ENCODE measurements at places on chromosomes 5 and 9.
A peak's percentile ranks its signal among the peaks of the same experiment; 100 is the strongest.

GRCh38 chr9:129547869-129548570 is 72.9 kb downstream of the C9orf50 start:
- no peak for DNase-seq

DNA sequence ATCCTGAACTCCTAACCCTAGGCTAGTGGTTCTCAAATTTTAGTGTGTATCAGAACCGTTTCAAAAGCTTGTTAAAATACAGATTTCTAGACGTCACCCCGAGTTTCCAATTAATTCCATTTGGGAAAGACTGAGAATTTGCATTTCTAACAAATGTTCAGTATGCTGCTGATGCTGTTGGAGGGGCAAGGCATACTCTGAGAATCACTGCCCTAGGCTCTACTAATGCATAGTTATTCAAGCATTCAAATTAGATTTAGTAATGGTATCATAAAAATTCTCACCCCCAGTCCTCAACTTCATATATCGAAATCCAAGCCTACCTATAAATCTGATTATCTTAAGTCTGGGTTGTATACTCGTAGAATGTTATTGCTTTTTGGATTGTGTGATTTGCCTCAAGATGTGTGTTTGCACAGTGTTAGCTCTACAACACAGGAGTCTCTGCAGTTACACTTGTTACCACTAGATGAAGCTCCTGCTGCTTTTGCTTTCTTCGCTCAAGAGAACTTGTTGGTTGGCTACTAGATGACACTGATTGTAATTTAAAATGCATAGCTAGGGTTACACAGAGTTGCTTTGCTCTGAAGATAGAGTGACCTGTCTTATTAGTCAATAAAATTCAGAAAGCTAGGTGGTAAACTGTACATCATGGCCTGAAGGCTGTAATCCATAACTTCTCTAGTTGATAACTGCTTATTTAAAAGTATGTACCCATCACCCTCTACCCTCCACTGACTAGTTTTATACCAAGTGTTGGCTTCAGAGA is 7.5 kb upstream of the ERAP2 start:
- DNase-seq = peak; percentile 17

DNA sequence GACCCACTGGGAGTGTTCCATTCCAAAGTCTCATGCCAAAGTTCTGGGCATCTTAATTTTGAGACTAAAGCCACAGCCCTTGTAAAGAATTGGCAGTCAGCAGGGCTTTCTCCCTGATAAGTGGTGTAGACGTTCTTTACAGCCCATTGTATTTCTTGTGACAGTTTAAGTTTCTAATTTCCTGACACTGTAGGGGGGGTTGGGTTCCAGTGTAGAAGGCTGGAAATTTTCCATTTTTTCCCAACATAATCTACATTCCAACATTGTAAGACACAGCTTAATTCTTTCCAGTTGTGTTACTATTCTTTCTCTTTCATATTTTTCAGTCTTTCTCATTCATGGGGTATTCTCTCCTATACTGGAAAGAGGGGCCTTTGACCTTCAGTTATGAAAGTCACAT is 121.1 kb downstream of the FBXL7 start:
- no peak for DNase-seq

DNA sequence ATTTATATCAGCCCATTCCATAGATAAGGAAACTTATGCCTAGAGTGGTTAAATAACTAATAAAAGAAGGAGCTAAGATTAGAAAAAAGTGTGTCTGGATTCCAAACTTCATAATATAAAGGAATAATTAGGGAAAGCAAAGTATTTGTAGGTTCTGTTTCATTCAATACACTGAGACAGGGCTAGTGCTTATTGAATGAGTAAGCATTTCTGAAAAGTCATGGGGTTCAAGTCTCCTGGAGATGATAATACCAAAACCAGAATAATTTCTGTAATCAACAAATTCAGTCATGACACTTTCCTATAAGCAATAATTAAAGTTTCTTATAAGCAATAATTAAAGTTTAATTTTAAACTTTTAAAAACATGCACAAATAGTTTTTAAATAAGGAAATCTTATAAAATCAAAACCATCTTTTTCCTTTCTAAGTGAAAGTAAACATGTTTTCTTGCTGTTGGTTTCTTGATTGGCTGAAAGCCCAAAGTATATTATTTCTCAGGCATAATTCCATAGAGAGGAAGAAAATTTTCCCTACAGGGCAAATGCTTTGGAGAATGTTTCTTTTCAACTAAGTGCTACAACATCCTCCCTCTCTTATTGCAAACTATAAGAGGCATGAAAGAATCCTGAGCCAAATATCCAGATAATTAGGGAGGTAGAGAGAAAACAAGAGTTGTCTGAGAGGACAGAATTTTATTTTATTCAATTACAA is 510.2 kb downstream of the PRELID2 start:
- no peak for DNase-seq

- peak; percentile 93 for DNase-seq
Observed at GRCh38 chr9:132798817-132799790, 79.0 kb downstream of the AK8 start.

- no peak for DNase-seq
Observed at GRCh38 chr9:19375538-19375937, 4.5 kb downstream of the RPS6 start.

DNA sequence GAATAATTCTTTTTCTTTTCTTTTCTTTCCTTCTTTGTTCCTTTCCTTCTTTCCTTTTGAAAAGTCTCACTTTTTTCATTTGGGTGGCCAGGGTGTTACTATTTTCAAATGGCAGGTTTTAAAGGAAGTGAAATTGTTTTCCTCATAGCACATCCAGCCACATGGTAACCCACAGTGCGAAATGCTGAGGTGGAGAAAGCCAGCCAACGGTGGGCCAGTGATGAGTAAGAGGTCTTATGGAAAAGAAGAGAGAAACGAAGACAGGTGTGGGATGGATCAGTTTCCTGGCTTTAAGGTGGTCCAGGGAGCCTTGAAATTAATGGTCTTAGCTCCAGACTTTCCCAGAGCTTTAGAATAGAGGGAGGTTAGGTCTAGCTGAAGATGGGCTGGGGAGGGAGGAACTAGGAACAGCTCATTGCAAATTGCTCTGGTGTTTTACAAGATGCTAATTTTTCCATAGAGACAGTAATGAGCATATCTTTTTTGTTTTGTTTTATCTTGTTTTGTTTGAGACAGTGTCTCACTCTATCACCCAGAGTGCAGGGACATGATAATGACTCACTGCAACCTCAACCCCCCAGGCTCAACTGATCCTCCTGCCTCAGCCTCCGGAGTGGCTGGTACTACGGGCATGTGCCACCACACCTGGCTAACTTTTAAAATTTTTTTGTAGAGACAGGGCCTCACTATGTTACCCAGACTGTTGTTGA is 17.8 kb downstream of the ITK start:
- DNase-seq = no peak

- DNase-seq = no peak
Observed at GRCh38 chr5:153480401-153480800, 10.1 kb upstream of the GRIA1 start.

GRCh38 chr9:135167849-135168655 is 80.6 kb downstream of the OLFM1 start:
- DNase-seq = peak; percentile 61

DNA sequence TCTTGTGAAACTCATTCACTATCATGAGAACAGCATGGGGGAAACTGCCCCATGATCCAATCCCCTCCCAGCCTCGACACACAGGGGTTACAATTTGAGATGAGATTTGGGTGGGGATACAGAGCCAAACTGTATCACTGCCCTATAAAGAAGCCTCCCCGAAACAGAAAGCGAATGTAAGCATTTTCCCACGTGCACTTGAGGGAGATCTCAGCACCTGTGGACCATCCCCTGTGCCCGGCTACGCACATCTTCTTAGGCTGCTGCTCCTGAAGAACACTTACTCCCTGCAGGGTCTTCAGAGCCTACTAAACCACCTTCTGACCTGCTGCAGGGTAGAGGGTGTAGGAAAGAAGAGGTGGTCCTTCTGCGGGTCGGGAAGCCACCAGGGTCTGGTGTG is 410.2 kb upstream of the IRX2 start:
- DNase-seq = no peak

GRCh38 chr9:14313951-14314423 is at the start of gene NFIB:
TSS of gene NFIB (minus strand) at chr9:14314141. CDS start at chr9:14313511, 630 bp downstream.
- DNase-seq = peak; percentile 77

Measured in BE2C (cell line).